HuH-7.5 (cell line): ENCODE measurements at places on chromosomes 4 and X.

- no peak for DNase-seq
Observed at GRCh38 chrX:15382813-15383212, 1.4 kb downstream of the VEGFD start.

- DNase-seq = no peak
Observed at GRCh38 chrX:85112293-85112692, 108.6 kb downstream of the APOOL start.

GRCh38 chr4:147354237-147354636 is 126.7 kb upstream of the EDNRA start:
- no peak for DNase-seq

- no peak for DNase-seq
Observed at GRCh38 chrX:148670277-148670676, 169.9 kb downstream of the AFF2 start.

- no peak for DNase-seq
Observed at GRCh38 chr4:107843391-107843790, 18.7 kb downstream of the SGMS2 start.

DNA sequence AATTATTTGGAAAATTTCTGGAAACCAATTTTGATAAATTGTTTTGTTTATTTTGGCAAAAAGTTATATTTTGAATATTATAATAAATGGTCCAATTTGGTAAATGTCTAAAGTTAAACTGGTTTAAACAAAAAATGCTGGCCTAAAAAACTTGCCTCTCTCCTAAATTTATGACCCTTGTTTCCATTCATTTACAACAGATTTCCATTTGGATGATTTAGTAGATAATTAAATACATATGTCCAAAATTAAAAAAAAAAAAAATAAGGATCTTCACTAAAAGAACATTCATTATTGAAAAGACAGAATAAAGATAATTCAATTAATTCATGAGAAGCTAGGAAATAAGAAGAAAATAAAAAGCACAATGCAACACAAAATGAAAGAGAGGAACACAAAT is 449.5 kb downstream of the SPRY1 start:
- no peak for DNase-seq

DNA sequence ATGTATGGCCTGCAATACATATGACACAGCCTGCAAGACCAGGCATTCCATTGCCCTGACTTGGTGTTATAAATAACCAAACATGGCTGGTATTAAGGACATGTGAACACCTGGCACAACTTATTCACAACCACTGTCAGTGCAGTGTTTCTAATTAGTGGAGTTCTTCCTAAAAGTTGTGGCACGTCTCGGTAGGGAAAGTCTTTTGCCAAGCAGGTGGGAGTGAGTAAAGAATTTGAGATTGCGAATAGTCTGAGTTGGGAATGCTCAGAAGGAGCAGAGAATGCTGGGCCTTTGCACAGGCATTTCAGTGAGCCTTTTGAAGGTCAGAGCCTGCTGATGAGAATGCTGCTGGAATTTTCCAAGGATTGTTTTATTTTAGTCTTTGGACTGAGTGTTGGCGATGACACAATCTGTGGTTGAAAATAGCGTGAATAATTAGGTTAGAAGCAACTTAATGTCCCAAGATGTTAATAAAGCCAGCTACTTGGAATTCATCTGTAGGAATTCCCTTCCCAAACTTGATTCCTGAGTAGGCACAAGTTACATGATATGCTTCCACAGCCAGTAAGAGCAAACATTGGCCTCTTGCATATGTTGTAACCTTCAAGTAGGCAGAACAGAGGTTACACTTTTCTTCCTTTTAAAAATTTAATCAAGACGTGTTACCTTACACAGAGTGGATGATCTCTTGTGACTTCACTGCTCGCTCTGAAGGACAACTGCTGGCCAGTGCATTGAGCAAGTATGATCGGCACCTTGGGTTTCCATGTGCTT is 83.6 kb upstream of the PGRMC2 start:
- DNase-seq = no peak
